ENCODE measurements at places on chromosomes 1 and 21. TPM values are rescaled to one million over a fixed set of nuclear protein-coding genes. Genes with fewer than 3 reads are reported as not detected.

FAM72C gene
- 0.86 TPM for total RNA-seq

LPGAT1 gene
- 31.3 TPM for total RNA-seq

OR10Z1 gene
- not detected for total RNA-seq

DNA sequence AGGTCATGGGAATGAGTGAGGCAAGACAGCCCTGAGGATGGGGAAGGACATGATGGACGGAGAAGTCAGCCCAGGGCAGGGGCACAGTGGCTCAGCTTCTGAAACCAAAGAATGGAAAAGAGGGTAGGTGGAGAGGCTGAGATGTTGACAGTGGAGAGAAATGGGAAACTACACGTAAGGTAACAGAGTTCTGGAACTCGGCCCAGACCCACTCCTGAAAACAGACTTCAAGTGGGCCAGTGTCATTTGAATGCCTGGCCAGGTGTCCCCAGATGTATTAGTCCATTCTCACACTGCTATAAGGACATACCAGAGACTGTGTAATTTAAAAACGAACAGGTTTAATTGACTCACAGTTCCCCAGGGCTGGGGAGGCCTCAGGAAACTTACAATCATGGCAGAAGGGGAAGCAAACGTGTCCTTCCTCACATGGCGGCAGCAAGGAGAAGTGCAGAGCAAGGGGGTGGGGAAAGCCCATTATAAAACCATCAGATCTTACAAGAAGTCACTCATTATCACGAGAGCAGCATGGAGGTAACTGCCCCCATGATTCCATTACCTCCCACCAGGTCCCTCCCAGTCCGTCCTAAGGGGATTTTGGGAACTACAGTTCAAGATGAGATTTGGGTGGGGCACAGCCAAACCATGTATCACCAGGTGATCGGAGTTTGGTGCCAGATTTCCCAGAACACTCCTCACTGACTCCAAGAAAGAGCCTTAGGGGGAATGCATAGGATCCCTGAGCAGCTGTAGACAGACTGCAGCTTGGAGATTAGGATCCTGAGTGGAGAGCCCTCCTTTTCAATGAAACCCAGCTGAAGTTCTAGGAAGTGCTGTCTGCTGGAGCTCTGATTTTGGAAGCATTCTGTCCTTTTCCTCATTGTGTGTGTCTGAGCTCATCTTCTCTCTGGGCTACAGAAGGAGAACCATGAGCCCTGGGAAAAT lies 40.3 kb downstream of the FHAD1 start:
- no peak for DNase-seq

DNA sequence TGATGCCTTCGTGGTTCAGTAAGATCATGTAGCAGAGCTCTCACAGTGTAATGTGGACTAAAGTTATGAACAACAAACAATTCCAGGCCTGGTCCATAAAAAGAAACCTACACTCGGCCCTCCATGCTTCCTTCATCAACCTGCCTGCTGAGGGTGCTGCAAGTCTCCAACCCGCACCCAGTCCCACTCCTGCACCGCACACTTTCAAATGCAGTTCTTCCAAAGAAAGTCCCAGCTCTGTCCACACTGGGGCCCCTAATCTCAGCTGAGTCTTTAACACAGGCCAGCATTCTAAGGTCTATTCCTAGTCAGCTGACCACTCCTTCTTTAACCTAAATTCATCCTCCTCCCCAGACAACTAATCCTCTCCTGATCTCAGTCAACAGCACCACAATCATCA lies 71.5 kb upstream of the NR5A2 start:
- DNase-seq, result no peak

GRCh38 chr1:26449868-26450267 lies 17.7 kb downstream of the DHDDS start:
- no peak for DNase-seq
